ENCODE measurements at places on chromosomes 1 and 21.

DNA sequence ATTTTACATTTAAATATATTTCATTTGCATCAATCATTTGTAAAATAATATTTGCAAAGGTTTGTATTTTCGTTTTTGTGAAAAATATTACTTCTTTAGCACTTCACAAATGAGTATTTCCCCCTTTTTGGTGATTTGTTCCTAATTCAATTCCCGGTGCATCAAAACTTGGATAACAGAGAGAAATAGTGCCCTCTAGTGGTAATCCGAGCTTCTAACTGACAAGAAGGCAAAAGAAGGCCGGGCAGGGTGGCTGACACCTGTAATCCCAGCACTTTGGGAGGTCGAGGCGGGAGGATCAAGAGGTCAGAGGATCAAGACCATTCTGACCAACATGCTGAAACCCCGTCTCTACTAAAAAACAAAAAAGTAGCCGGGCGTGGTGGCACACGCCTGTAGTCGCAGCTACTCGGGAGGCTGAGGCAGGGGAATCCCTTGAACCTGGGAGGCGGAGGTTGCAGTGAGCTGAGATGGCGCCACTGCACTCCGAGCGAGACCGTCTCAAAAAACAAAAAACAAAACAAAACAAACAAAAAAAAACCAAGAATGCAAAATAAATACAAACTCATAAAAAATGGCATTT is 137.7 kb downstream of the COL11A1 start:
- DNase-seq: peak; percentile 69

DNA sequence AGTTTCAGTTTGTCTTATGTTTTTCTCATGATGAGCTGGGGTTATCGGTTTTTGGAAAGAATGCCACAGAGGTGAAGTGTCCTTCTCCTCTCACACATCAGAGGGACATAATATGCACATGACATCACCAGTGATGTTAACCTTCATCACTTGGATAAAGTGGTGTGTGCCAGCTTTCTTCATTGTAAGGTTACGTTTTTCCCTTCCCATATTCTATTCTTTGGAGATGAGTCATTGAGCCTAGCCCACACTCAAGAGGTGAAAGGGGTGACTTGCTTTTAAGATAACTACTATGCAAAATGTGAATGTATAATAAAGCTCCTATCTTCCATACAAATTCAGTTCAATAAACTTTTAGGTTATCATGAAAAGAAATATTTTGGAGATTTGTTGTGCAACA is 36.7 kb upstream of the MAGI3 start:
- DNase-seq: no peak

DNA sequence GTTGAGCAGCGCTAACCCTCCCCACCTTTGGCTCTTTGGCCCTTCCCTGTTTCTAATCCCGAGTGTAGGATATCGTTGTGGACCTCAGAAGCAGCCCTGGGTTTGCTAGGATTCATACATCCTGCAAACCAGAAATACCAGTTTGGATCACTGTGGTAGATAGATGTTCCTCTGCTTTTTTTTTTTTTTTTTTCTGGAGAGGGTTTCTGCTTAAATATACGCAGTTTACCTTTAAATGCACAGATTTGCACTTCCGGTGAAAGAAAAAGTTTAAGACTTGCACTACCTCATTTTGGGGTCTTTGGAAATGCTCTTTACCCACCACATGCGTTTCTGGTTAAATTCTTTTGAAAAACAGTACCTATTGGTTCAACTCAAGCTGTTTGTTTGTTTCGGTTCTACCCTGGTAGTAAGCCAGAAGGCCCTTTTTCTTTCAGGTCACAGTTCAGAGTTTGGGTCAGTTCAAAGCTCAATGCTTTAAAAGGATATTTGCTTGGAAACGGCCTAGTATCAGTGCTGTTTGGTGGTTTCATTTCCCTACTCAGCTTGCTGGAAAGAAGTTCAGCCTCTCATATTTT is 908 bp downstream of the DDI2 start:
- no peak for DNase-seq

DNA sequence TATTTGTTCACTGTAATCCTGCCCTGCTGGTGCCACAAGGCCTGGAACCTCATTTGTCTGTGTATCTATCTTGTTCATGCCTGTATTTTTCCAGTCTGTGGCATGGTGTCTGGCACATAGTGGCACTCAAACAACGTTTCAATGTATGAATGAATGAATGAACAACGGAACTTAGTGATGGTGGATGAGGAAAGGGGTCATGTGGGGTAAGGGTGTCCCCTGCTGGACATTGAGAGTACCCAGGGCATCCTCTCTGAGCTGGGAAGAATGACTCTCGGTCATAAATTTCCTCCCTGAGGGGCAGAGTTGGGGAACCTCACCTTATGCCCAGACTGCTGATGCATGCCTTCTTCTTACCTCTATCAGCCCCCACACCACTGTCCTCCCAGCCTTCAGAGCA is 18.9 kb upstream of the ZNF683 start:
- peak; percentile 57 for DNase-seq

DNA sequence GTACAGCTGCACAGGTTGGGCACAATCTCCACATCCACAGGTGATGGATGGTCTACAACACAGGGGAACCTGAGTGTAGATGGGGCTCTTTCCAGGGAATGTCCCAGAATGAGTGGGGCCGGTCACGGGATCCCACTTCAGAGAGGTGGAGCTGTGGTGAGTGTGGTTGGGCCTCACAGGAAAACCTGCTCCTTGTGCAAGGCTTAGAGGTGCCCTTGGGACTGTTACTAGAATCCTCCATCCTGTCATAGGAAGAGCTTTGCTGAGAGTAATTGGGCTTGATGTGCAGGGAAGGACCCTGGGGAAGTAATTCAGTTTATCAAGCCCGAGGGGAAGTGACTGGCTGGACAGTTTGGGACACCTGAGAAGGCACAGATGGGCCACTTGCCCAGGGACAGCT is 137.9 kb downstream of the ZSCAN20 start:
- no peak for DNase-seq

DNA sequence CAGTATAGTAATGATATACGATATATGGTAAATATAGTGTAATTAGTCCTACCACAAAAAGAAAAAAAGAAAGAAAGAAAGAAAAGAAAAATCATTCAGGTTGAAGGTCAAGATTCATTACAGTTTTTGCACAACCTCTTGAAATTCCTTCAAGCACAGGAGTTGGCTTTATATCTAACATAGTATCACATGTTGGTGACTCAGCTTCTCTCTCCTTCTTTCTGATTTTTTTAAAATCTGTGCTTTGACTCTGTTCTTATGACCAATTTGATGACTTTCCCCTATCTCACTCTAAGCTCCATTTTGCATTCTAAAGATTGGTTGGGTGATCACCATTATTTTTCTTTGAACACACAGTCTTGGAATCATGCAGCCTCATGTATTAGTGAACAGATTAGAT is 148.2 kb upstream of the COL11A1 start:
- no peak for DNase-seq

GRCh38 chr1:27521336-27521831 is 31.4 kb upstream of the WASF2 start:
- DNase-seq: no peak

DNA sequence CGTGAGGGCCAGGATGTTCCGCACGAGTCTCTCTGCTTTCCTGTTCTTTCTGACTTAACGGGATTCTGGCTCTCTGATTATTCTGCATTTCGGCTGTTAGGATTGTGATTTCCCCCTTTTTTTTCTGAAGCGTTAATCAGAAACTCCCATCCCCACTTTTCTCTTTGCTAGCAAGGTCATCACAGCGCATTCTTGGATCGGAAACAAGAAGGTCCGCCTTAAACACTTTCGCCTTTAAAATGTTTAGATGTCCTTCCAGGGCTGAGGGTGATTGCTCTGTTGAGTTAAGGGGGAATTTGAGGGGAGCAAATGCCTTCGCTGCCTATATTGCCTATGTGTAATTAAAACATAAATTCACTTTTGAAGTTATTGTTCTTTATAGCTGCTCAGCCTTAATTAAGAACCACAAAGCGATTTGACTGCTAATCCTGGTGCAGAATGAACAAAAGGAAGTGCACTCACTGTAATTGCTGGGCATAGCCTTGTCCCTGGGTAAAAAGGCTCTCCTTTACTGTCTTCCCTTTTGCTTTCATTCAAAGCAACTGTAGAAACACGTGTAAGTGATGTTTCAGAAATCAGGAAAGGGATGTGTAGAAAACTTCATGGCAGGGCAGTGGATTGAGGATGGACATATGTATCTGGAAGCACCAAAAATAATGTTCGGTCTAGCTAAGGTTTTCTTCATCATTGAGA is 1.2 kb downstream of the LAMC1 start:
- DNase-seq: peak; percentile 20

DNA sequence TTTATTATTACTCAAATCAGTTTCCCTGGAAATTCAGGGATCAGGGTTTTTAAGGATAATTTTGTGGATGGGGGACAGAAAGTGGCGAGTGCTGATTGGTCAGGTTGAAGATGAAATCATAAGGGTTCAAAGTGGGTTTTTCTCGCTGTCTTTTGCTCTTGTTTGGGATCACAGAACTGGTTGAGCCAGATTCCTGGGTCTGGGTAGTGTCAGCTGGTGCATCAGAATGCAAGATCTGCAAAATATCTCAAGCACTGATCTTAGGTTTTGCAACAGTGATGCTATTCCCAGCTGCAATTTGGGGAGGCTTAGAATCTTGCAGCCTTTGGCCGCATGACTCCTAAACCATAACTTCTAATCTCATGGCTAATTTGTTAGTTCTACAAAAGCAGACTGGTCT is 9.3 kb downstream of the CHI3L2 start:
- DNase-seq: no peak

DNA sequence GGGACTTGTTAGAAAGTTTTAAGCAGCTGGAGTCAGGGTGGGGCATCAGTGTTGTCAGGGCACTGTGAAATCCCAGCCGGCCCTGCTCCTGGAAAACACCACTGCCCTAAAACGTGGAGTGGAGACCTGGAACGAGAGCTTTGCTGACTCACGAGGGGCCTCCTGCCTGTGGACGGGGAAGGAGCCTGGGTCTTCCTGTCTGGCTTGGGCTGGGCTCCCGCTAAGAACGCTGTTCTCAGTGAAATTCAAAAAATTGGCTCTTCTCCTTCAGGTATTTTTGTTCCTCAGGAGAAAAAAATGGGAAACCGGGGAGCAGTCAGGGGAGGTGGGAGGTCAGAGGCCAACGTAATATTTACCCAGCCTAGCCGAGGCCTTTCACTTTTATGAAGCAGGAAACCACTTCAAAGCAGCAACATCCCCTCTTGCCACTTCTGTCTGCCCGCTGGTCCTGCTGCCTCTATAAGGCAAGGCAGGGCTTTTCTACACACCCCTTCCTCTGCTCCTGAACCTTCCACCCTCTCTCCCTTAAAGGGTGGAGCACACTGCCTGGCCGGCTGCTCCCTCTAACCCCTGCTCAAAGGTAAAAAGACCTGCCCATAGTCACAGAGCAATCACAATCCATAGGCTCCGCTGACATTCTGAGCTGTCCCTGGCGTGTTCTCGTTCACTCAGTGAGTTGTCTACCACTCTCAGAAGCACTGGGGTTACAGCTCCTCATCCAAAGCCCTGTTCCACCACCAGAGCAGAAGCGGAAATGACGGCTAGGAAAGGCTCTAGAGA is 8.0 kb downstream of the PLXNA2 start:
- DNase-seq: no peak

DNA sequence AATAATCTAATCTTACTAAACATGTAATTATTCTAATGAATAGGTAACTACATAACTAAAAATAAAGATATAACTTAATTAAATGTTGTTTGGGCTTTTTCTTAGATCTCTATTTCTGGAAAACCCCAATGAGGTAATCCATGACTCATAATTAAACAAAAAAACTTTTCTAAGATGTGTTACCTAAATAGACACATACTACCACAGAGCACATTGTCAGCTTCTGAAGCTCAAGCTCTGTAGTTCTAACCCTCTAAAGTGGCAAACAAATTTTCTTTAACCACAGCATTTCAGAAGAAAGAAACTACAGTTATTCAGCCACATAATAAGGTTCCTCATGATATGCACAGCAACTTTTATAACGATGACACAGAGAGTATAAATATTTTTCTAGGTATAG is 4.2 kb downstream of the OR6K3 start:
- no peak for DNase-seq

- DNase-seq: no peak
These were observed 29.2 kb downstream of the EPHB2 start for GRCh38 chr1:22739648-22740385.

- no peak for DNase-seq
These were observed 360.9 kb upstream of the VAMP3 start for GRCh38 chr1:7410156-7410555.

Data from NT2/D1 (cell line).